Pericardium fibroblast (primary cell): ENCODE measurements at places on chromosomes 1 and 21. TPM values are rescaled to one million over a fixed set of nuclear protein-coding genes. Genes with fewer than 3 reads are reported as not detected.

The TSSK3 gene
- 0.70 TPM in 1 of 2 replicates, not detected in the other for total RNA-seq

The CRYZL1 gene
- 18.1 and 28.0 TPM in 2 replicates for total RNA-seq

The OXCT2 gene
- 0.09 and 1.3 TPM in 2 replicates for total RNA-seq

The FCRL5 gene
- not detected in 2 replicates for total RNA-seq

The LORICRIN gene
- total RNA-seq = not detected in 2 replicates

The SMCP gene
- not detected in 2 replicates for total RNA-seq

The AK5 gene
- total RNA-seq = 8.5 and 17.5 TPM in 2 replicates

The RNU1-2 gene
- under 0.01 TPM in 2 replicates for total RNA-seq

The ADAMTSL4 gene
- total RNA-seq = 51.5 and 71.5 TPM in 2 replicates

The USH2A gene
- not detected in 2 replicates for total RNA-seq

The GNL2 gene
- 21.9 and 27.4 TPM in 2 replicates for total RNA-seq

The CR1 gene
- total RNA-seq = not detected in 2 replicates

The CELA2A gene
- total RNA-seq = not detected in 2 replicates

The FAM167B gene
- 0.68 and 6.1 TPM in 2 replicates for total RNA-seq

The MCOLN3 gene
- total RNA-seq = not detected in 2 replicates

The LCE1C gene
- not detected in 2 replicates for total RNA-seq

The PROK1 gene
- total RNA-seq = not detected in 2 replicates

The BCAR3 gene
- 20.9 and 25.3 TPM in 2 replicates for total RNA-seq

The TNFSF4 gene
- total RNA-seq = 1.1 and 1.4 TPM in 2 replicates

The SPRR2G gene
- total RNA-seq = not detected in 2 replicates

The HMGCS2 gene
- total RNA-seq = not detected in 2 replicates

The CTH gene
- total RNA-seq = 9.0 and 15.3 TPM in 2 replicates

The ZC3H12A gene
- total RNA-seq = 3.7 and 5.6 TPM in 2 replicates

The TPTE gene
- not detected in 2 replicates for total RNA-seq
